Heart left ventricle (tissue), 16 donors: ENCODE measurements at places on chromosomes 16 and 17. TPM values are rescaled to one million over a fixed set of nuclear protein-coding genes. Genes with fewer than 3 reads are reported as not detected.

DNA sequence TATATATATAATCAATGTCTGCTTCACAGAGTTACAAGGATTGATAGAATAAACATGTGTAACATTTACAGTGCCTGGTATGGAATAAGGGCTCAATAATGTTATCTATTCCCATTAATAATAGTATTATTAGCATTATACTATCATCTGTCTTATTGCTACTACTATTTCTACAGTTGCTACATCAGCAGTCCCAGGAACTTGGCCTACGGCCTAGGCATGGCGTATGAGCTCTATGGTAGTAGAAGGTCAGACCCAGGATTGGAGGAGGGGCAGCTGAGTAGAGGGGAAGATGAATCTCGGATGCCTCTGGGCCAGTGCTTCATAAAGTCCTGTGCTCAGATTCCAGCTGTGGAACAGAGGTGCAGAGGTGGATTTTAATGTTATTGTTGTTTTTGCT lies 146.3 kb upstream of the TBX2 start:
- no peaks in the 10 kb centered on the region for H3K27me3 ChIP-seq
- peak; percentile 56 for DNase-seq
- no peak overlapping the region for H3K4me3 ChIP-seq
- H3K36me3 ChIP-seq = no peaks in the 10 kb centered on the region
- peaks cover 6% of the 10 kb centered on the region for H3K4me1 ChIP-seq

The KCNH4 gene
- total RNA-seq = 0.19 TPM

The HAP1 gene
- total RNA-seq = 0.07 TPM

GRCh38 chr17:35725802-35726126 lies 5.7 kb upstream of the RASL10B start:
- peaks cover 23% of the 10 kb centered on the region for H3K36me3 ChIP-seq
- H3K4me1 ChIP-seq = no peaks in the 10 kb centered on the region
- peak overlapping the region; percentile 48 for H3K27ac ChIP-seq
- H3K4me3 ChIP-seq = no peak overlapping the region
- no peak for DNase-seq

The ST6GALNAC1 gene
- total RNA-seq = 1.8 TPM

The CFAP97D1 gene
- not detected for total RNA-seq

- peaks cover 2% of the 10 kb centered on the region for H3K27me3 ChIP-seq
- no peaks in the 10 kb centered on the region for H3K4me1 ChIP-seq
- H3K27ac ChIP-seq = no peak overlapping the region
- H3K36me3 ChIP-seq = no peaks in the 10 kb centered on the region
- DNase-seq = no peak
Measured at GRCh38 chr17:32960815-32961214, 30.8 kb upstream of the SPACA3 start.
